GM12864 (cell line): ENCODE measurements at places on chromosomes 3 and 15.
A peak's percentile ranks its signal among the peaks of the same experiment; 100 is the strongest.

GRCh38 chr3:23991306-23991682 lies 46.2 kb downstream of the NR1D2 start:
- DNase-seq = no peak

- DNase-seq = no peak
Measured at GRCh38 chr15:32781781-32782180, 64.0 kb downstream of the GREM1 start.

- DNase-seq = no peak
Measured at GRCh38 chr15:75985971-75986370, 26.3 kb downstream of the NRG4 start.

- DNase-seq = no peak
Measured at GRCh38 chr15:67187351-67187854, 67.1 kb downstream of the AAGAB start.

GRCh38 chr3:25143356-25144025 lies 284.6 kb upstream of the RARB start:
- DNase-seq = no peak

DNA sequence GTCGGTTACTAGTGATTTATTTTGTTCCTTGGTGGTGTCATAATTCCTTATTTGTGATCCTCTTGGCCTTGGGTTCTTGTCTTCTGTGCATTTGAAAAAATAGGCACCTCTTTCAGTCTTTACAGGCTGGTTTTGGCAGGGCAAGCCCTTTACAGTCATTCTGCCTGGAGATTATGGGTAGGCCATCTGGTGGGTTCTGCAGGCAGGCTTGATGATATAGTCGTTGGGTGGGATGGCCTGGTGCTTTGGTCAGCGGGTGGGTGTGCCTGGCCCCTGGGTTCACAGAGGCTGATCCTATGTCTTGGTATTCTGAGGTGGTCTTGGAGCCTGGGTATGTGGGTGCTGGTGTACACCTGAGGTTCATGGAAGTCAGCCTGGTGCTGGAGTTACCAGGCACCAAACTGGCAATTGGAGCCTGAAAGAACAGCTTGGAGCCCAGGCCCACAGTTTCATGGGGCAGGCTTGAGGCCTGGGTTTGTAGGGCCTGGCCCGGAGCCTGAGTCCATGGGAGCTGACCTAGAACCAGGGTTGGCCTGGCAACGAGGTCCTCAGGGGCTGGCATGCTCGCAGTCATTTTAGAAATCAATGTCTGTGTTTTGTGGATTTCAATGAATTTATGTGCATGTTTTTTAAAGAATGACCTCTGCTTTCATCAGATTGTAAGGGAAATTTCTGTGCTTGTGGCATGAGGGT lies 63.3 kb downstream of the DOCK3 start:
- DNase-seq = no peak

GRCh38 chr15:92853222-92853621 lies 46.9 kb upstream of the CHD2 start:
- DNase-seq = no peak

DNA sequence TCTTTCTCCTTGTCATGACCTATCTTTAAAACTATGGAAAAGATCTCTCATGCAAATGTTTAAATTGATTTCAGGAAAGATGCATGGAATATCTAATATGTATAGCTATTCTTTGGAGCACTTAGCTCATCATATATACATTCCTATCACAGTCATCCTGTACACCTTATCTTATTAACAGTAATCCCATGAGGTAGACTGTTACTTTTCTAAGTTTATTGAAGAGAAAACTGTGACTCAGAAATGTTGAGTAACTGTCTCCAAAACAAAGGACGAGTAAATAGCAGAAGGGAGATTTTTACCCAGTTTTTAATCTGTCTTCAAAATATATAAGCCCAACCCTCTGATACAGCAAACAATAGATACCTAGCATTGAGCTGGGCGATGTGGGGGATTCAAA lies 308.3 kb downstream of the GAP43 start:
- no peak for DNase-seq

DNA sequence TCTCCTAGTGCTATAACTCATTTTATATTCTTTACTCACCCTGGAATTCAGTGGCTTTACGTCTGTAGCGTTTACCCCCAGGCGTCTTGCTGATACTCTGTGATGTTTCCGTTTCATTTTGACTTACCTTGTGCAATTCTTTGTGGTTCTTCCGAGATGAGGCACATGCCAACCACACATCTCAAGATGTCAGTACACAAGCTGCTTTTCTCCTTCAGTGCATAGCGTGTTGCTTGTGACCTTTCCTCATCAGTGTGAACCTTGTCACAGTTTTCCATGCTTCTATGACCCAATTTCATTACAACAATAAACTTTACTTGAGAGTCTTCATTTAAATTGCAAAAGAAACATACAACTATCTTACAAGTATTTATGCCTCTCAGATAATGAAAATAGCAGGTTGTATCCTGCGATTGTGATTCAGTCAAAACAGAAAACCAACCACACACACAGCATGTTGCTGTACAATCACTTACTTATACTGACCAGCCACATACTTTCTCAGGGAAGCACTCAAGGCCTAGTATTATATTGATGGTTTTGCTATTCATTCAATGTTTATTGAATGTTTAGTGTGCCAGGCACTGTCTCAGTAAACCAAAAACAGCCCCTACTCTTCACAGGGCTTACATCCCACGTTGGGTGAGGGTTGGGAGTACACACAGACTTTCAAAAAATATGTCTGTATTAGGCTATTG lies 4.6 kb upstream of the TBL1XR1 start:
- DNase-seq = peak; percentile 91

DNA sequence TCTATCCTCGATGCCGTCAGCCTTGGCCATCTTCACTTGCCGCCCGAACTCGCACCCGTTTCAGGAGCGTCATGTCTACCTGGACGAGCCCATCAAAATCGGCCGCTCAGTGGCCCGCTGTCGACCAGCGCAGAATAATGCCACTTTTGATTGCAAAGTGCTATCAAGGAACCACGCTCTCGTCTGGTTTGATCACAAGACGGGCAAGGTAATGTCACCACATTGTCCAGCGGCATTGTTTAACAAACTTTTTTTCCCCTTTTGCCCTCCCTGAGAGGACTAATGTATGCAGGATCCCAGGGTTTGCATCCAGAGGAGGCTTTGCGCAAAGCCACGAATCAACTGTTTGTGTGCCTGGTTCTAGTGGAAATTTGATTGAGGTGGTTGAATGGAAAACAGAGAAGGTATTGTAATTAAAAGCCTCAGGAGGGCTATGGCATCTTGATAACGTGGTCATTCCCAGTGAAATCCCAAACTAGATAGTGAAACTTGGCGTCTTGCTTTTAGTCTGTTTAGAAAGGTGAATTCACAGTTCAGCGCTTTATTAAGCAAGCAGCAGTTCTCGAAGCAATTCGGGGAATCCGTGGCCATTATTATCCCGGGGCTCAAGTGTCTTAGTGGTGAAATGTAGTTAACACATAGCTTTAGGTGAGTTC lies 1.7 kb downstream of the SLMAP start:
- DNase-seq = no peak

DNA sequence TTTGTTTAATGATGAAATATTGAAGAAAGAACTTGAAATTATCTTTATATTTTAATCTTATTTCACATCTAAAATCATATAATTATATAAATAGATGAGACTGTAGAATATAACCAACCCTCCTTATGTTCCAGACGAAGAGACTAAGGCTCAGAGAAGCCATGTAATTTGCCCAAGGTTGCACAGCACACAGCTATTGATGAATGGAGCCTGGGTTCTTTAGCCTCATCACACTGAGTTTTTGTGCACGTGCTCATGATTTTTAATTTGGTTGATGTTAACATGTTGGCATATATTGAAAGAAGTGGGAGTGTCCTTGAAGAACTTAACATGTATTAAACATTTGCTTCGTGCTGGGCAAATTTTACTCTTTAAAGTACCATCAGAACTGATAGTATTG lies 151.6 kb downstream of the FNDC3B start:
- DNase-seq = no peak

DNA sequence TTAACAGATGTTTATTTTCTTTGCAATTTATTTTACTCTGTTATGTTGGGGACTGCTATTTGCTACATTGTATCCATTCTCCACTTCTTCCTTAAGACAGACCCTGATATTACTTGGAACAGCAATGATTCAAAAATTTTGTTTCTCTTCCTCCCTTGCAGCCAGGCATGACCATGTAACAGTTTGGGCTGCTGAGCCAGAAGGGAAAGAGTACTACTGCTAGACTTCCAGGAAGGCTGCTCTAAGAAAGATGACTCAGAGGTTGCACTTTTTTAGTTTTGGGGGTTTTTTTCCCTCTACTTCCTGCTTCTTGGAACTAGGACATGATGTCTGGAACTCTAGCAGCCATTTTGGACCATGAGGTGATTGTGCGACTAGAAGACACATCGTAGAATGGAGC lies 10.3 kb downstream of the PRR20G start:
- DNase-seq = no peak

- DNase-seq = no peak
Measured at GRCh38 chr15:91908391-91908790, 54.9 kb downstream of the SLCO3A1 start.

DNA sequence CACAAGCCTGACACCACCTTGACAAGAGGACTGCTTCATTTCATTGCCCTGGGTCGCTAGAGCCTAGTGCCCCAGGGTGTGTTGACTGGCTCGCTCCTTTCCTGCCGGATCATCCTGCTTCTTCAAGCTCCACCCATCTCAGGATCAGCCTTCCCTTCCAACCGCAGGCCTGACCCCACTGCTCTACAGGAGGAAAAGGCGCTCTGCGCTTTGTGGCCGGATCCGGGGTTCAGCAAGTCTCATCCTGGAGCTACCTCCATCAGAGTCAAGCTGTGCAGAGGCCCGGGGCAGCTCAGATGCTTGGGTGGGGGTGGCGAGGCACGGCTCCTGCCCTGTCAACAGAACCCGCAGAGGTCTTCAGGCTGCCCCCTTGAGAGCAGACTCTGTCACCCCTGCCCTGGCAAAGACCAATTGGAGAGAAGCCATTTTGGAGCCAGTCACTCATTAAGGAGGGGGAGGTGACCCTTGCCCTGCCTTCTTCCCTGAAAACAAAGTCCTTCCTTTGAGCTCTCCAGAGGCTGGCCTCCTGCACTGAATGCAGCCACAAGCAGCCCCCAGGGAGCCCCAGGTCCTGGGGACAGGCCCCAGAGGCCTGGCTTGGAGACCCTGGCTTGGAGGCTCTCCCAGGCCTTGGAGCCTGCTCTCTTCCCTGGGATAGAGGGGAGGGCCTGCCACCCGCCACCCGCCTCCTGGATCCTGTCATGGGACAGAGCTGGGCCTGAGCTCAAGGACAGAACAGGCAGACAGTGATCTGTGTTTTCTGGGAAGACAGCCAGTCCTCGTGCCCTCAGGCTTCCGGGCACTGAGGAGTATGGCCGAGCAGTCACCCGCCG lies 80.3 kb downstream of the CPN2 start:
- DNase-seq = no peak

DNA sequence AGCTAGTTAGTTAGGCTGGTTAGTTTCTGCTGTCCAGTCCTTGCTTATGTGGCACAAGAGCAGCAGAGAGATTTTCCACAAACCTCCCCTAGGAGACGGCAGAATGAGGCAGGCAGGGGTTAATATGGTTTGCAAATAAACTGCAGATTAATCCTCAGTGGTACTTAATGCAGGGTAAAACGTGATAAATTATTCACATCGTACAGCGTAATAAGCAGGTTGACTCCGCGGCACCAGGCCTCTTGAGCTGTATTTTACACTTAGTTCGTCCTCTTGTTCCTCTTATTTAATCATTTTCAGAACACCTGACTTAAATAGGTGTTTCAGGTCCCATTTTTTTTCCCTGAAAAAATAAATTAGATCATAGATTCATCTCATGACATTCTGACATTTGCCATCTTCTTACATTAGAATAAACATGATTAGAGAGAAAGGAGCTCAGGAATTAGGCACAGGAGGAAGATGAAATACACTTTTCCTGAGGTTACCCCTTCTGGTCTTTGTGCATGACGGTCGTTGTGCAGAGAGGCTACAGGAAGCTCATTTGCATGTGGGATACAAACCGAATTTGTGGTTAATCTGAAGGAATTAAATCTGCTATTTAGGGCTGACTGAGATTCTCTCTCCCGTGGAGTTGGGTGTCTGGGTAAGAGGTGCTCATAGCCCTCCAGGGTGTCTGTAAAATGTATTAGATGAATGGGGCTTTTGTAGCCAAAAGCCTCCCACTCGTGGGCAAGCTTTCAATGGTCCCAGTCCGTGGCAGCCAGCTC lies 27.1 kb upstream of the VPS8 start:
- DNase-seq = no peak

- no peak for DNase-seq
Measured at GRCh38 chr3:71554649-71555048, 28.9 kb downstream of the FOXP1 start.

DNA sequence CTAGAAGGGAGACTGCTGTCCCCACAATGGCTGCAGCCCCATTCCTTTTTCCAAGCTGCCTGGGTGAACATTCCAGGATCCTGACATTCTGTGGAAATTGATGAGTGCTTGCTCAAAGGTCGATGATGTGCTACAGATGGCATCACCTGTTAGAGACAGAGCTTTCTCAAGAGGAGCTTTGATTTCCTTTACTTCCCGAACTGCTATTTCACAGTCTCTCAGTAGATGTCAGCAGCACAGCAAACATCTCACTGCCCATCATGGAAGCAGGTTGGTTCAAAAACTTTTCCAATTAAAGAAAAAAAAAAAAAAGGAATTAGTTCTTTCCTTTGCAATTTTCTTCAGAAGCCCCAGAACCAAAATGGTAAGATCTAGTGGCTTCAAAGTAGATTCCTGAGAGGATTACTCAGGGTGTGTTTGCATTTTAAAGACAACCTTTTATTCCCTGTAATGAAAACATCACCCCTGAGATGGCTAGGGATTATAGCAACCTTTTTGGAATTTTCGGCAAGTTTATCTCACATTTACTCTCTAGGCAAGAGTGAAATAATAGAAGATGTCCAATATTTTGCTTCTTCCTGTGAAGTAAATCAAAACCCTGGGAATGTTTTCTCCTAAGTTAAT lies 44.8 kb downstream of the POLR2M start:
- no peak for DNase-seq

GRCh38 chr3:117618462-117618861 lies 908.9 kb downstream of the TUSC7 start:
- DNase-seq = no peak

DNA sequence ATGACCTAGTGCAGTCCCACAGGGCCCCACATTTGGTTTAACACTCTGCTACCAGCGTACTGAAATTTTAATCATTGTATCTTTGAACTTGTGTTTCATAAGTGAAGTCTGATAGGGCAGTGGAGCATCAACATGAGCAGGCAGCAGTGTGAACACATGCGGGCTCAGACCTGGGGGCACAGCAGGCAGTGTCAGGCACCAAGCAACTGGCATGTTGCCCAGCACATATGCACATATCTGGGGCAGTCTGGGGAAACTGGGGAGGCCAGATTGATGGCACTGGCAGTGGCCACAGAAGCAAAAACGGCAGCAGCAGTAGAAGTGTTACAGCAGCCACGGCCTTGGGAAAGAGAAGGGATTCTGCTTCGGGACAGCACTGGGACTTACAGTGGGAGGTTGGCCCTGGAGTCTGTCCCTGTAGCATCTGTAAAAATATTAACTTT lies 353.9 kb upstream of the KCNMB2 start:
- DNase-seq = no peak

DNA sequence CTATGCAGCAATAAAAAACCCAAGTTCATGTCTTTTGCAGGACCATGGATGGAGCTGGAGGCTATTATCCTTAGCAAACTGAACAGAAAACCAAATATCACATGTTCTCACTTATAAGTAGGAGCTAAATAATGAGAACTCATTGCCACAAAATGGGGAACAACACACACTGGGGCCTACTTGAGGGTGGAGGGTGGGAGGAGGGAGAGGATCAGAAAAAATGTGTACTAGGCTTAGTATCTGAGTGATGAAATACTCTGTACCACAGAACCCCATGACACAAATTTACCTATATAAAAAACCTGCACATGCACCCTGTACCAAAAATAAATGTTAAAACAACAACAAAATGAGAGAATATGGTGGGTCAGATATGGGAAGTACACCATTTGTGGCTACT lies 49.6 kb upstream of the AADACL2 start:
- DNase-seq = no peak
